Left colon (tissue), 2 donors: ENCODE measurements at places on chromosomes 6 and 20. TPM values are rescaled to one million over a fixed set of nuclear protein-coding genes. Genes with fewer than 3 reads are reported as not detected.

Gene KIF25
- 0.27 TPM for total RNA-seq

Gene ID4
- total RNA-seq: 2.8 TPM

Gene PHACTR3
- total RNA-seq: 0.47 TPM

Gene KCNK16
- total RNA-seq: not detected

Gene DHX16
- 34.8 TPM for total RNA-seq
